ENCODE measurements at places on chromosomes 16 and 17.

DNA sequence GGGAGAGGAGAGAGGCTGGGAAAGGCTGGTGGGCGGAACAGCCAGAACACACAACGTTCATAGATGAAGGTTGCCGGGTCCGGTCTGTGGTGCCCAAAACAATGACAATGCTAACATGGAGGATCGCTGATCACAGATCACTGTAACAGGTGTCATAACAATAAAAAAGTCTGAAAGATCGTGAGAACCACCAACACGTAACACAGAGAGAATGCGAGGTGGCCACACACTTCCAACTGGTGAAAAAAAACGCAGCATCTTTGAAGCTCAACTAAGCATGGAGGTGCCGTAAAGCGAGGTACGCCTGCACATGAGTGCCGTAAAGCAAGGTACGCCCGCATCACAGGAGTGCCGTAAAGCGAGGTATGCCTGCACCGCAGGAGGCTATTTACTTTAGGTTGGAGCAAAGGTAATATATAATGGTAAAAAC lies 42.3 kb downstream of the ABR start:
- no peak for DNase-seq

DNA sequence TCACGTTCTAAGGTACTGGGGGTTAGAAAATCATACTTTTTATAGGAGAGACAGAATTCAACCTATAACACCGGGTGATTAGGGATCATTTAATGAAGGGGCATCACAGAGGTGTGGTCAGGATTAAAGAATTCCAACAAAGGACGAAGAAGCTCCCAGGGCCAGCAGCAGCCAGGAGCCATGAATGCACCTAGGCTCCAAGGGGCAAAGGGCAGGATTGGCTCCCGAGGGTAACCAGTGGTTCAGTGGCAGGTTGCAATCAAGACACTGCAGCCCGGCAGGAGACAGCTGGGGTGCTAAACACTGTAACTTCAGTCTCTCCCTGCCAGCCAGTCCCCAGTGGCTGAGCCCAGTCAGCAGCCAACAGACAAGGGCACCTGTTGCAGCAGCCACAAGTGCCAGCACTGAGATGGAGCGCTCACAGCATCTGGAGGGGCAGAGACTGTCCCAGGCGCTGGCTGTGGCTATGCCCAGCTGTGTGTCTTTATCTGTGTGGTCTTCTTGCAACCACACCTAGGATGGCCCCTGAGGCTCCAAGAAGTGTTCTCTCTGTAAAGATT lies 23.9 kb downstream of the DHRS7C start:
- DNase-seq = no peak

DNA sequence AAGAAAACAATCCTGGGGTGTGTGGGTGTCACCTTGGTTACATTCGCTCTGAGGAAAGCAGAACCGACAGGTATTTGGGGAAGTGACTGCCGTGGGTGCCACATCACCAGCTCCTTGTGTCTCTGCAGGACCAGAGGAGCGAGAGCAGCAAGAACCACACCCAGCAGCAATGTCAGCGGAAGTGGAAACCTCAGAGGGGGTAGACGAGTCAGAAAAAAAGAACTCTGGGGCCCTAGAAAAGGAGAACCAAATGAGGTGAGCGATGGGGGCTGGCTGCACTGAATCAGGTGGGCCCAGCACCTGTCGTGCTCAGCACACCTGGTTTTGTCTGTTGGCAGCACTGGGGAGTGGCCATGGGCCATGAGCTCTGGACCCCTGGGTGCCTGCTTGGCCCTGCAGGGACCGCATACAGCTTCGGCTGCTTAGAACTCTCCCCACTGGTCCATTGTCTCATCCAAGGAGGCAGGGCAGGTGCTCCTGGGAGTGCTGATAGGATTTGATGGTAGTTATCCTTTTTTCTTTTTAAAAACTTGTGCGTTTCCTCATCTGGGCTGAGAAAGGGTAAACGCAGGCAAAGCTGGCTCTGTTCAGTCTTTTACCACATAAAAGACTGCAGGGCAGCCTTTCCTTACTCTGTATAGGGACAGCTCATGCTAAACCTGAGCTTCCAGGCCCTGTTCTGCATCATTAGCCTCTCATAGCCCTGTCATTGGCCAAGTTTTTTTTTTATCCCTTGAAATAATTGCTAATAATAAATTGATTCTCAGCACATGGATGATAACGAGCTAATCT lies 29.4 kb downstream of the HMOX2 start:
- DNase-seq = peak; percentile 73

DNA sequence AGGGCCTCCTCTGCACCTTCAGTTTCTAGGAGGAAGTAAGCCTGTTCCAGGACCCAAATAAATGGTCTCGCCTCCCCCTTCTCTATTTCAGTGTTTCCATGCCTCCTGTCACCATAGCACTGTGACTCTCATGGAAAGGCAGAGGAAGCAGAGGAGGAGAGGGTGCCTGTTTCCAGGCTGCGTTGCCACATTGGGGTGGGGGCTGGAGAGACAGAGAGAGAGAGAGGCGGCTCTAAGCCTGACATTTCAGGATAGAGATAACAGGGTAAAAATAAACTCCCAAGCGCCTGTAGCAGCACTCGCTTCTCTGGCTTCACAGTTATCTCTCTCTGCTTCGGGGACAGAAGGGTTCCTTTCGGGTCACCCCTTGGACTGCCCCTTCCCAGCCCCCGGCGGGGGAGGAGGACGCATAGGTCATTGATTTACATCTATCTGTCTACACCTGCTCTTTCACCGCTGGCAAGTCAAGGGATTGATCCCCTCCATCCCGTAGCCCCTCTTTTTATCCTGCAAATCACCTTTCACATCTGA lies 71.2 kb upstream of the MRTFB start:
- DNase-seq = no peak

DNA sequence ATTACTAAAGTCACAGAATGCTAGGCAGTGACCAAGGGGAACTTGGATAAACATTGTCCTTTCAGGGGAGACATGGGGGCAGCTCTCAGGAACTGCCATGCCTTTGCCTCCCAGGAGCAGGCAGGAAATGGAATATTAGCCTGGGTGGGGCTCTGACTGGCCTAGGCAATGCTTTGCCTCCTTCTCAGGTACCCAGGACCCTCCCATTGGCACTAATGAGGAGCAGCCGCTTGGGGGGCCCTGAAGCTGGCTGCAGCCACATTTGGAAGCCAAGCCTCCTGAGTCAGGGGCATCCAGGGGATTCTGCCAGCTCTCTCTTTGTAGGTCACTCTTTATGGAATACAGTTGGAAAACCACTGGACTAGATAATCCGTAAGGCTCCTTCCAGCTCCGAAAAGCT lies 5.5 kb downstream of the CPSF4L start:
- no peak for DNase-seq

DNA sequence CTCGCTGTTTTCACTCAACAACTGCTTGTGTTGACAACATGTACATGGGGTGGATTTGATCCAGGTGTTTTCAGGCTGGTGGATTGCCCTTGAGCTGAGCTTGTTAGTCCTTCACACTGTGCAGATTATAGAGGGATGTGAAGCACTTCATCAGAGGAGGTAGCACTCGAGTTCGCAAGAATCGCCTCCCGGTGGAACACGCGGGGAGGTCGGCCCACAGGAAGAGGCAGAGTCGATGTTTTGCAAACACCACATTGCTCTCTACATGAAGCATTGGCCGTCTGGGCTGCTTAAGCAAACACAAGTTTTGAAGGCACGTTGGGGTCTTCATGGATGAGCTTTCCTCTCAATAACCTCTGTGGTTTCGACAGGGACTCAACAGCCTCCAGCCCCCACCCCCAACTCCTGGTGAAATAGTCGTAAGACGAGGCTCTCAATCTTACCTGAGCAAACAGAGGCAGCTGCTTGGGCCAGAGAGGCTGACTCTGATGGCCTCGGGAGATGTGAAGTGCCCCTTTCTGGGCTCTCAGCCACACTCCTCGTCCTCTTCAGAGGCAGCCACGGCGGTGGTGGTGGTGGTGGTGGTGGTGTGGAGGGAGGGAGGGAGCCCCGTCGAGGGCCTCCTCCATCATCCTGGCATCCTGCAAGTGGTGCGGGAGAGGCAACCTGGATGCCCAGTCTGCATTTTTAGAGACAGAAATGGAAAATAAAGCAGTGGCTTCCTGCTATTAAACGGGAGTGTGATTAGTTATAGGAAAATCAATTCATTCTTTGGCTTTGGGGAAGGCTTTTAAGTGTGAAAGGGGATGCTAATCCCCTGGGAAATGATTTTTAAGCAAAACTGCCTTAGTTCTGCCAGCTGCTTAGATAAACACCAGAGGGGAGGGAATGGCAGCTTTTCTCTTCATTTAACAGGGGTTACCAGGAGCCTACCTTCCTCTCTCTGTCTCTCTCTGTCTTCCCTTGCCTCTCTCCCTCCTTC lies 552.5 kb upstream of the EEF2KMT start:
- no peak for DNase-seq
